Smooth muscle cell of trachea (primary cell): ENCODE measurements at places on chromosomes 5 and 9. TPM values are rescaled to one million over a fixed set of nuclear protein-coding genes. Genes with fewer than 3 reads are reported as not detected.

Gene BARX1
- not detected in 2 replicates for total RNA-seq

Gene PDLIM4
- total RNA-seq: 43.3 and 96.6 TPM in 2 replicates

Gene FAF2
- 45.5 and 46.4 TPM in 2 replicates for total RNA-seq

Gene ECM2
- total RNA-seq: 5.7 and 6.1 TPM in 2 replicates

Gene MYMK
- total RNA-seq: not detected in 2 replicates

Gene SLC6A7
- total RNA-seq: not detected in 2 replicates

Gene PTRH1
- total RNA-seq: 15.0 and 19.0 TPM in 2 replicates

Gene PCDHB7
- total RNA-seq: under 0.01 and 0.66 TPM in 2 replicates

Gene ZNF483
- total RNA-seq: 1.8 and 2.8 TPM in 2 replicates

Gene CD14
- 0.44 and 0.50 TPM in 2 replicates for total RNA-seq

Gene PCDHAC2
- under 0.01 TPM in 1 of 2 replicates, not detected in the other for total RNA-seq

Gene GPR21
- total RNA-seq: 0.17 and 1.0 TPM in 2 replicates

Gene PLCXD3
- total RNA-seq: under 0.01 and 0.58 TPM in 2 replicates

Gene TXNDC8
- 1.9 TPM in 1 of 2 replicates, not detected in the other for total RNA-seq

Gene IFNA13
- total RNA-seq: not detected in 2 replicates

Gene EGFLAM
- 2.5 and 3.0 TPM in 2 replicates for total RNA-seq

Gene PCDHGC4
- total RNA-seq: 4.5 and 6.0 TPM in 2 replicates

Gene SSNA1
- total RNA-seq: 55.1 and 92.1 TPM in 2 replicates
